Renal cortical epithelial cell (primary cell): ENCODE measurements at places on chromosomes 1 and 21. TPM values are rescaled to one million over a fixed set of nuclear protein-coding genes. Genes with fewer than 3 reads are reported as not detected.

DNA sequence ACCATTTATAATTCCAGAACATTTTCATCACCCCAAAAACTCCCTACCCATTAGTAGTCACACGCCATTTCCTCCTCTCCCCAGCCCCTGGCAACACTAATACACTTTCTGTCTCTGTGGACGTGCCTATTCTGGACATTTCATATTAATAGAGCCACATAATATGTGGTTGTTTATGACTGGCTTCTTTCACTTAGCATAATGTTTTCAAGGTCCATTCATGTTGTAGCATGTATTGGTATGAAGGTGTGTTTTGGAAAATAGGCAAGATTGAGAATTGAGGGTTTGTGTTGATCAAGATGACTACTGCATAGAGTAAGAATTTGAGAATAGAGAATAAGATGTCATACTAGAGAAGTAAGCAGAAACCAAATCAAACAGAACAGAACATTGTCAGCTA is 67.5 kb downstream of the ZFYVE9 start:
- no peak for DNase-seq

- DNase-seq = no peak
Observed at GRCh38 chr1:221937155-221937953, 195.5 kb upstream of the DUSP10 start.

DNA sequence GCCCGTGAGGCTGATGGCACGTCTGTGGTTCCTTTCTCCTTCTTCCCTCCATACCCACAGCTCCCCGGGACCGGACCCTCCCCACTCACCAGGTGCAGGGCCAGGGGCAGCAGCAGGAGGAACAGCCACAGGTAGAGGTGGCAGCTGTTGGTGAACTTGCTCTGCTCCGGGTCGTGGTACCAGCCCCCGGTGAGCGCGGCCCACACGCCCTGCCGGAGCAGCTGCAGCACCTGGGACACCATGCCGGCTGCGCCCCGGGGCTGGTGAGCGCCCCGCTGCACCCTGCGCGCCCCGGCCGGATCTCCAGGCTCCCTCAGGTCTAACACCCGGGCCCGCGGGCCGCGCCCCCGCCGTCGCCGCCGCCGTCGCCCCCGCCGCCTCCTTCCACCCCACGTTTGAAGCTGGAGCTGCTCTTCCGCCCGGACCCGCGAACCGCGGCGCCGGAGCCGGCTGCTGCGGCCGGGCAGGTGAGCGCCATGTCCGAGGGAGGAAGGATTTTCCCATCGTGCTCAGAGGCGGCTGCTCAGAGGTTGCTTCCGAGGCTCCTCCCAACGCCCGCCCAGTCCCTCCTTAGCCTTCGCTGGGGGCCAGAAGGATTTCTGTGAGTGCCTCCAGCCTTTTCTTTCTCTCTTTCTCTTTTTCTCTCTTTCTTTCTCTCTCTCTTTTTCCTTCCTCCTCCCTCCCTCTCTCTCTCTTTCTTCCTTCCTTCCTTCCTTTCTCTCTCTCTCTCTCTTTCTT is at the start of gene PCNX2:
PCNX2 (minus strand) TSS at position 489 of the 738 bp plus-strand sequence; CDS start at position 242, 247 bp downstream.
- DNase-seq = peak; percentile 54

DNA sequence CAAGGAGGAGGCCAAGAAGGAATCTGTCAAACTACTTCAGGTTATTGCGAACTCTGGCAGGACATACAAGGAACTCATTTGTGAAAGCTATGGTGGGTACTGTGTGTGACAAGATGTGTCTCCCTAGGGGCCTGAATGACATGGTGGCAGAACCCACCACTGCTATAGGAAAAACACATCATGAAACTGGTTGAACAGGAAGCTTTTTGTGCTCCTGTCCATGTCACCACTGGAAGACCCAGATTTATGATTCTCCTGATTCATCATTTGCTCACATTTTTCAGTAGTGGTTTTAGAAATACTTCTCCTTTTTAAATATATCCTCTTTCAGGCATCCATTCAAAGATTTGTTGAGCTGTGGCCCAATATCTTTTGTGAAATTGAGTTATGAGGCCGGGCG is 23.6 kb downstream of the ARMH1 start:
- DNase-seq = no peak

- no peak for DNase-seq
Observed at GRCh38 chr1:186899577-186899976, 70.8 kb downstream of the PLA2G4A start.

GRCh38 chr21:19700476-19700875 is 1296.9 kb upstream of the TMPRSS15 start:
- no peak for DNase-seq

DNA sequence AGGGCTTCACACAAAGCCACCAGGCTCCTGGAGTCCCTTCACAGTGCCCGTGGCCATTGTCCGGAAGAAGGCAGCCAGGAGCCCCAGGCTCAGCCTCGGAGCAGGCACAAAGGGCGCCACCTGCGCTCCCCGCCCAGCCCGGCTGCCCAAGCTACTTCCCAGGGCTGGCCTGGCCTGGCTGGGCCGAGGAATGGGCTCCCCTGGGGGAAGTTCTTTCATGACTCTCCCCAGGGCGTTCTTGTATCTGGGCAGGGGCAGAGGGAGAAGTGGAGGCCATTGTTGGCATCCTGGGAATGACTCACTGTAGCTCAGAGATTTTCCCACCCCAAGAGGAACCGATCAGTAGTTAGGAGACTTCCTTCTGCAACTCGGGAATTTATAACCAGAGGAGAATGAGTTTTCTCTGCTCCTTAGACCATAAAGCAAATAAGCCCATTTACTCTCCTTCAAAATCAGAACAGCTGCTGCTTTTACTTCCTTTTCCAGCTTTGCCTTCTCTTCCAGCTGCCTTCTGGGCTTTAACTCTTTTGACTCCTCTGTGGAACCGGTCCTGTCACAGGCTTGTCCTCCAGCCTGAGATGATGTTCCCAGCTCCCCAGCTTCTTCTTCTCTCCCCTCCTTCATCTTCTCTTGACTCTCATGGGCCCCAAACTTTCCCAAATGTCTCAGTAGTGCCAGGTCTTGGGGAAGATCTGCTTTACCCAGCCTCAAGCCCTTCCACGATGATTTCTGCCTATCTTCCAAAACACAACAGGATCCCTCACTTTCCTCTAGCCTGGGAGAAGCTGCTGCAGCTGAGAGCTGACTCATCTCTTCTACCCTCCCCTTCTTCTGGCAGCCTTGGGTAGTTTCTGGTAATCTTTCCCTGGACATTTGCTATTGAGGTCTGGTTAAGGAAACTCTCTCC is 118.7 kb upstream of the CD34 start:
- peak; percentile 59 for DNase-seq

- DNase-seq = no peak
Observed at GRCh38 chr1:215605011-215605621, 38.0 kb downstream of the KCTD3 start.

DNA sequence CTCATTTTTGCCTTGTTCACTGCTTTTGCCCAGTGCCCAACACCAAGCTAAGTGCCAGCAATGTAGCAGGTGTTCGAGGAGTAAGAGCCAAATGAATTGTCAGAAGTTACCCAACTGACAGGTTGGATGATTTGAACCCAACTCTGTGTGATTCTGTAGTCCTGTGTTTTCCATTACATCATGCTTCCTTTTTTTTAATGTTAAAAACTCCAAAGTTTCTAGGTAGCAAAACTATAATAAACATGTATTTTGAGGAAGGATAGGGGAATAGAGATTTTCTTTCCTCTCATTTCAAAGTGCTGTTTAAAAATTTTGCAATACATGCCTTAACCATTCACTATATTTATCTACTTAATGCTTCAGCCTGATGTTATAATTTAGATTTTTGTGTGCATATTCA is 34.1 kb downstream of the BCL9 start:
- DNase-seq = no peak

GRCh38 chr1:228345201-228345930 is 61.3 kb downstream of the TRIM11 start:
- DNase-seq = no peak

- DNase-seq = no peak
Observed at GRCh38 chr1:75838079-75838478, 41.4 kb downstream of the MSH4 start.

DNA sequence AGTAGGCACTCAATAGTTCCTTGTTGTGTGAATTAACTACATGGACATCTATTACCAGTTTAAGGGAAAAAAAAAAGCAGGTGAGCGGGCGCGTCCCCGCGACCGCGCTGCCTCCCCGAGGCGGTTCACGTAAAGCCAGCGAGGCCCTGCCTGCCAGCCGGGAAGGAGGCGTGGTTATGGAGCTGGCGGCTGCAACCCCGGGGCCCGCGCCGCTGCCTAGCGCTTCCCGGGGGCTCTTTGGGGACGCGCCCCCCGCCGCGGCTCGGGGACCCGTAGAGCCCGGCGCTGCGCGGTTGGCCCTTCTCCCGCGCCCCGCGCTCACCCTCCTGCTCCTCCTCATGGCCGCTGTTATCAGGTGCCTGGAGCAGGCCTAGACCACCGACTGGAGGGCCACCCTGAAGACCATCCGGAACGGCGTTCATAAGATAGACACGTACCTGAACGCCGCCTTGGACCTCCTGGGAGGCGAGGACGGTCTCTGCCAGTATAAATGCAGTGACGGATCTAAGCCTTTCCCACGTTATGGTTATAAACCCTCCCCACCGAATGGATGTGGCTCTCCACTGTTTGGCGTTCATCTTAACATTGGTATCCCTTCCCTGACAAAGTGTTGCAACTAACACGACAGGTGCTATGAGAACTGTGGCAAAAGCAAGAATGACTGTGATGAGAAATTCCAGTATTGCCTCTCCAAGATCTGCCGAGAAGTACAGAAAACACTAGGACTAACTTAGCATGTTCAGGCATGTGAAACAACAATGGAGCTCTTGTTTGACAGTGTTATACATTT is 2.6 kb upstream of the CC2D1B start:
- DNase-seq = peak; percentile 25

DNA sequence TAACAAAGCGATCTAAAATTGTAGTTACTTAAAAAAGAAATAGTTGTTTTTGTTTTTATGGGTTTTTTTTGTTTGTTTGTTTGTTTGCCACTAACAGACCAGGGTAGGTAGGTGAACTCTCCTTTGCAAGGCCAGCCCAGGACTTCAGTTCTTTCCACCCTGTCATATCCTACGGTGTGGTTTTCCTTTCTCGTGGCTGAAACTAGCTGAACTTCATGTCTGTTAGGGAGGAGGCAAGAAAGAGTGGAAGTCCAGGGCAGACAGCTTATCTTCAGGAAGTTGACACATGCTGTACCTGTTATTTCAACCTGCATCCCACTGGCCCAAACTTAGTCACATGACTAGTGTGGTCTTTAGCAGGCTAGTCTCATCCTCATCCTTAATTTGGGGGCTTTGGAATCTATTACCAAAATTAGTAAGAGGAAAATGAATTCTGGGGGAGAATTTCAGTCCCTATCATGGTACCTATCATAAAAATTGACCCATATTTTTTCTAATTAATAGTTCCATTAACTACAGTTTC is 62.9 kb upstream of the LRRC7 start:
- DNase-seq = no peak

GRCh38 chr1:151710187-151710840 is 6.3 kb downstream of the CELF3 start:
- DNase-seq = no peak

DNA sequence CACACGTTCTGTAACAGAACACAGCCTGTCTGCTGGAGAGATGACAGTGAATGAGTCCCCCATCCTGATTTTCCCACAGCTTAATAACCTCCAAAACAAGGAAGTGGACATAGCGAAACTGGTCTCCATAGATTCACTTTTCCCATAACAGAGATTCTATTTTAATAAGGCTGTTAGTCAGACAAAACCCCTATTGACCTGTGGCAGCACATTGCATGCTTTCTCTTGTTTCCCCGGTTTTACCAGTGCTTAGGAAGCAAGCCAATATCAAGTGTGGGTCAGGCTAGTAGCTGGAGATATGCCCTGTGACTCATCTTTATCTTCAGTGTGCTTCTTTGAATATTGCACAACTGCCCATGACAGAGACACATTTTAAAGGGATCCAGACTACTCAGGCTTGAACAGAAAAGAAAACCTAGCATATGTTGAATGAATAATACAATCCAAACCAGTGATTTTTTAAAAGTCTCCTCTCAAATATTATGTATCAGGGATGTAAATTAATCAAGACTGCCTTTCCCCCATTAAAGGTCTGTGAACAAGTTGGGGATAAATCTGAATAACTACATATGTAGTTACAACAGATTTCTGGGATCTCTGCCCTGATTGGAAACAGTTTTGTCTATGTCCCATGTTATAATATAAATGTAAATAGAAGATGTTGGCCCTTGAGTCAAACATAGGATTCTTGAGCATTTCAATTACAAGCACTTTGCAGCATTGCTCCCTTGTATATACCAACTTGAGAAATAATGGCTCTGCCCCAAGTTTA is 11.9 kb upstream of the CLDN8 start:
- peak; percentile 88 for DNase-seq

- DNase-seq = no peak
Observed at GRCh38 chr1:160328184-160328583, 14.9 kb downstream of the COPA start.

GRCh38 chr1:234533975-234534876 is 55.2 kb upstream of the TARBP1 start:
- DNase-seq = peak; percentile 82

Gene GBP7
- not detected in 2 replicates for total RNA-seq

Gene TEKT2
- total RNA-seq = 0.35 and 1.4 TPM in 2 replicates

Gene RNF186
- 0.05 TPM in 1 of 2 replicates, not detected in the other for total RNA-seq

Gene LDLRAD2
- total RNA-seq = 0.69 TPM in 1 of 2 replicates, not detected in the other

Gene CELSR2
- total RNA-seq = 8.5 and 75.9 TPM in 2 replicates

Gene GUCA2A
- total RNA-seq = not detected in 2 replicates
